Hindlimb muscle (tissue), 1 donor: ENCODE measurements at places on chromosomes 16 and 17.

GRCh38 chr17:42322382-42323267, 34.3 kb downstream of the STAT5A start:
- DNase-seq, result peak; percentile 91

- no peak for DNase-seq
Observed at GRCh38 chr17:77376795-77377709, 236.3 kb downstream of the SEC14L1 start.

DNA sequence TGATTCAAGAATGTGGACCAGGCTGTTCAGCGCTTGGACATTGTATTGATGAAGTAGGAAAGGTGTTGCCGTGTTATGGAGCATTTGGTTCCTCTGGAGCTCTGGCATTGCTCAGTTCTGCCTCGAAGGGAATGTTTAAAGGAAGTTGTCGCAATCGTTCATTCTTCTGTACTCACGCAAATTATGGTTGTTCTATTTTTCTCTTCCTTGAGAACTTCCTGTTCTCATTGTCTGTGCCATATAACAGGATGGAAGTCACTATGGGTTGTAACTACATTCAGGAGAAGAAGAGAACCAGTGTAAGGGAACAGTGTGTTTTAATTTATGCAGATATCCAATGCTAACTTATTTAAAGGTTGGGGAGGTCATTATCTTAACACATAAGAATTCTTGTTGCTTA, 13.0 kb downstream of the PCTP start:
- DNase-seq, result no peak

GRCh38 chr16:75116911-75117245, 298 bp upstream of the LDHD start:
- DNase-seq, result no peak

DNA sequence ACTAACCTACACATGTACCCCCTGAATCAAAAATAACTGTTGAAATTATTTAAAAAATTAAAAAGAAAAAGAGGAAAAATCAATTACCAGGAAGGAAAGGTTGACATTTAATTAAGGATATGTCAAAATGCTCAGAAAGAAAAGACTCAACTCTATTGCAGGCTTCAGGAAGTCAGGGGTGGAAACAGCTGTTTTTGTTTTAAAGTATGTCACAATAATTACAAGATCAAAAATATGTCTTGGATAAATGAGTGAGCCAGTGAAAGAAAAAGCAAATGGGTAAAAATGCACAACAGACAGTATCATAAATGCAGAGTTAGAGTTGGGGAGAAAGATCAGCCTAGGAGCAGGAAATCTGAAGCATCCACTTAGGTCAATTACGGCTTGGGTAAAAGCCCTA, 146.0 kb downstream of the CDH11 start:
- DNase-seq, result no peak

- DNase-seq, result peak; percentile 40
Observed at GRCh38 chr17:74779948-74780400, 3.8 kb upstream of the NAT9 start.

GRCh38 chr17:1197781-1198490, 18.2 kb upstream of the ABR start:
- peak; percentile 66 for DNase-seq

GRCh38 chr17:34579017-34579946, at the start of gene TMEM132E:
Gene TMEM132E (plus strand): TSS chr17:34579582. CDS start chr17:34581077, 1,495 bp downstream.
- peak; percentile 72 for DNase-seq

DNA sequence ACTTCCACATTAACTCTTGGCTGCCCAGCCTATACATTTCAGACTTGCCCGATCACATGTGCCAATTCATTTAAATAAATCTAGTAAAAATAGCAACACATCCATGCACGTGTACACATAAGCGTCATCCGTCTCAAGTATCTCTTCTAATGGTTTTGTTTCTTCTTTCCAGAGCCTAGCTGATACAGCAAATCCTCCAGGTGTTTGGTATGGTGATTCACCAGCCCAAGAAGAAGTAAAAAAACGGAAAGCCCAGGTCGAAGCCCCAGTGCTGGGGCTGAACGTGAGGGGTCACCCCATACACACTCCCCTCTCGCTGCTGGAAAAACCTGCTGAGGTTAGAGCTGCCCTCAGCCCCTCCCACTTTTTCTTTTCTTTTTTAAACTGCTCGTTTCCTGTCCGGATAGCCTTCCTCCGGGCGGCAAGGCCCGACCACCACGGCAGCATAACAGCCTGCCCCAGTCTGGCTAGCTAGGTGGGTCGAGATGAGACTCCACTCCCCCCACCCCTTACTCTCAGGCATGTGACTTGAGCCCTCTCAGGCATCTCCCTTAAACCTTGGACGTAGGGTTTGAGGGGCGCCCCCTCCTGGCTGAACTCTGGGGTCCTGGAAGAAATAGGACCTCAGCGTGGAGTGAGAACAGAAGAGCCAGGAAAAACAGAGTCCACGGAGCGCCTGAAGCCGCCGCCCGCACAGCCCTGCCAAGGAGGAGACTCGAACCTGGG, 13.9 kb upstream of the OR1F1 start:
- DNase-seq, result no peak

- no peak for DNase-seq
Observed at GRCh38 chr16:35746281-35746962, 2287.0 kb downstream of the TP53TG3F start.

DNA sequence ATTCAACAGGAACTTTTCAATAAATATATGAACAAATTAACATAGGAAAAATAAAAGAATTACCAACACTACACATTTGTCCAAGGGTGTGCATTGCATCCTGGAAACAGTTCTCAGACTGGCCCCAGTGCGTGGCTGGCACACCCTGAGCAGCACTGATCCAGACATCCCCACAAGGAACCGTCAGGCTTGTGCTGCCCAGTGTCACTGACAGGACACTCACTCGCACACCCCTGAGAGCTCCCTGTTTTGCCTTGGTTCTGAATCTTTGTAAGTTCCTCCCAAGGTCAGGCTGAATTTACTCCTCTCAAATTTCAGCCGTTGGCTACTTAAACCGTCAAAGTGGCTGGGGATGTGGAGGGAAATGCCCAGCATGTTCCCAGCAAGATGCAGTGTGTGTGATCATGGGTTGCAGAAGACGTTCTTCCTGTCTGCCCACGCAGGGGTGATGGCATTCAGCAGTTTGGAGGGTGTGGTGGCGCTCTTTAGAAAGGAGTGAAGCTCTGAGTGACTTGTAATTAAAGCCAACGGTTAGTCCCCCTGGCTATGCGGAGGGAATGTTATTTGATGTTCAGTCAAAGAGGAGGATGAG, 1.7 kb downstream of the MT2A start:
- DNase-seq, result no peak

DNA sequence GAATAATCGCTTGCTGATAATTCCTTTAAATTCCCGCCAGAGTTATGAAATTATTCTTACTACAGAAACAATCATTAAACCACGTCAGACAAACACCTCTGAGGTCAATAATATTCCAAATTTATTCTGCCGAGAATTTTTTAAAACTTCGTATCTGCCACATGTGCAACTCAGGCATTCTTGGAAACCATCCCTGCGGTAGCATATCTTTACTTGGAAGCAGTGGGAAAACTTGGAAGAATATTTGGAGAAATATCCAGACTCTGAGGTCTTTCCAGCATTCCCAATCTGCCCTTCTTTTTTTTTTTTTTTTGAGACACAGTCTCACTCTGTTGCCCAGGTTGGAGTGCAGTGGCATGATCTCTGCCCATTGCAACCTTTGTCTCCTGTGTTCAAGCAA, 2.0 kb upstream of the CCL11 start:
- DNase-seq, result no peak

- DNase-seq, result no peak
Observed at GRCh38 chr17:45940826-45941225, 46.5 kb downstream of the MAPT start.

- DNase-seq, result peak; percentile 63
Observed at GRCh38 chr17:63402431-63403212, 43.5 kb downstream of the CYB561 start.

GRCh38 chr16:55142405-55142804, 181.6 kb upstream of the IRX6 start:
- DNase-seq, result no peak

GRCh38 chr17:51685287-51685909, 425.1 kb downstream of the UTP18 start:
- peak; percentile 38 for DNase-seq

DNA sequence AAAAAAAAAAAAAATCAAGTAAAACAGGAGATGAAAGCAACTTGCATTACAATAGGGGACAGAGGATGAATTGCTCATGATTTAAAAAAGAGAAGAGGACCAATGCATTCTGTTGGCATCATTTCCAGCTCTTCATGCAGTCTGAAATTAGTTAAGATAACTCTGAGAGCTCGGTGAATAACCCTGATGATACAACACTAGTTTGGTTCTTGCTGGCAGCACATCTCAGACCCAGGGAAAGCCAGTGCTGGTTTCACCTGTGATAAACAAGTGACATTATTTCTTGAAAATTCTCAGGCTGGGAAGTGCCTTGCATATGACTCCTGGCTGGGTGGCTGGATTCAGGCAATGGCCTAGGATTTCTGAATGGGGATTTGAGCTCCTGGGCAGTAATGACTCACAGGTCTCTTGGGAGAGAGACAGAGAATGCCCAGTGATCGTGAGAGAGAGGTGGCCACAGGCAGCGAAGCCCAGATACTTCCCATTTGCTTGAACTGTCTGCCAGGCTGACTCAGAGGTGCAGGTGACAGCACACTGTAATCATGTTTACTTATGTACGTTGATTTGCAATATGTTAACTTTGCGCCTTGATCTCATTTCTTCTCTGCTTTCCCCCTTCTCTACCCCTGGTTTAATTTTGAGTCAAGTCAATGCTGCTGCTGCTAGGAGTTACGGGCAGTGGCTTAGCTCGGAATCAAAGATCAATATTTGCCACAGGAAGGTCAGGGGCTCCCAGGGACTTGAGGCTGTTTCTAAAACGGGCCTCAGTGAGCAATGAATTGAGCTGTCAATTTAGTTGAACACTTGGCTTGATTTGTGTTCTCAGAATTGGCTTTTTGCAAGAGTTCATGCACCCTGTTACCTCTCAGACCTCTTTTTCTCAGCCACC, 27.1 kb downstream of the ARSG start:
- no peak for DNase-seq

DNA sequence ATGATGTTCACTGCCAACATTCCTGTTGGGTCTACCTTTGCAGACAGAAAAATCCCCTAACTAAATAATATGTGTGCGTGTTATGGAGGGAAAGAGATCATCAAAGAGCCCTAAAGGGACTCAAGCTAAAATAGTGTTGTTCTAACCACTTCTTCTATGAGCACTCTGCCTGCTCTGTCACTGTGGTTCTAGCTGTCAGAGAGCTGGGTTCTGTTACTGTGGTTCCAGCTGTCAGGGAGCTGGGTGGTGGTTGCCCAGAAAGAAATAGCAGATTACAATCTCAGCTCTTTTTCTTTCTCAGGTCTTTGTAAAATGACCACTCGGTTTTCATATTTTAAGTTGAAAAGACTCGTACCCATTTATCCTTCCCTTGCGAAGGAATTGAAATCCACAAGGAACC, 176.3 kb downstream of the HS3ST3A1 start:
- DNase-seq, result no peak

DNA sequence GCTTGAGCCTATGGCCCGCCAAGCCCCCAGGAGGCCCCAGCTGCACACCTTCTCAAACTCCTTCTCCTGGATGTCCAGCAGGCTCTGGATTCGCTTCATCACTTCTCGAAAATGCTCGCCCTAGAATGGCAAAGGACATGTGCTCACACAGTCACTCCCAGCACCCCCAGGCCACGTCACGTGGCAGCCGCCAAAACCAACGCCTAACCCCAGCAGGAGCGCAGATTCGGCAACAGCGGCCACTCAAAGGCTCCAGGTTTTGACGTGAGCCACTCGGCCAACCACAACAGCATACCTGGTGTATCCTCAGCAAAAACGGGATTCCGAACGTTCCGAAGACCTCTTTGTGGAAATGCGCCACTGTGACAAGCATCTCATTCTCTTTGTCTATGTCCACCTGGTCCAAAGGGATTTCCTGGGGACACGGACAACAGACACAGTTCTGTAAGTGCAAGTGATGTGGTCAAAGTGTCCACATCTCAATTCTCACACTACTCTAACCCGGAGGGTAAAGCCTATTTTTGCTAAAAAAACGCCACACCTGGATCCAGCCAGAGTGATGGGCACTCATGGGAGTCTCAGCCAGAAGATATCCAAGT, 12.7 kb downstream of the LITAFD start:
- DNase-seq, result no peak

GRCh38 chr17:35743626-35744328, 9.3 kb downstream of the GAS2L2 start:
- no peak for DNase-seq

- DNase-seq, result no peak
Observed at GRCh38 chr17:74529243-74529642, 2.0 kb downstream of the CD300LB start.

GRCh38 chr17:28675980-28676379, 14.0 kb downstream of the SUPT6H start:
- DNase-seq, result no peak

DNA sequence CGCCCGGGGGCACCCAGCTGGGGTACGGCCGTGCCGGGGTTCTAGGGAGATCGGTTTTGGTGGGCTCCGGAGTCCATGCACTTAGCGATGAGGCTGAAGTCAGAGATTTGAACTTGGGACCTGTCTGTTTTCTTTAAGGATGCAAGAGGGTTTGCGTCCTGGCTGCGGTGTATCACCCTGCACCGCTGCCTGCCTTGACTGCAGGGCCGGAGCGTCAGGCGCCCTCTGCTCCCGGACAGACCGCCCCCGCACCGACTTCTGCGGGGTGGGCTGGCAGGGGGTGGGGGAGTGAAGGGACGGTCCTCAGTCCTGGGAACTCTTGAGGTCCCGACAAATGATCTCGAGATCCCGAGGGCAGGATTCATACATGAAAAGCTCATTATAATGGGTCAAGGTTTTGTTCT, 701 bp downstream of the PDP2 start:
- DNase-seq, result no peak

GRCh38 chr16:3059723-3060242, 5.7 kb upstream of the IL32 start:
- DNase-seq, result no peak

- no peak for DNase-seq
Observed at GRCh38 chr16:2061023-2061422, 13.2 kb downstream of the TSC2 start.

DNA sequence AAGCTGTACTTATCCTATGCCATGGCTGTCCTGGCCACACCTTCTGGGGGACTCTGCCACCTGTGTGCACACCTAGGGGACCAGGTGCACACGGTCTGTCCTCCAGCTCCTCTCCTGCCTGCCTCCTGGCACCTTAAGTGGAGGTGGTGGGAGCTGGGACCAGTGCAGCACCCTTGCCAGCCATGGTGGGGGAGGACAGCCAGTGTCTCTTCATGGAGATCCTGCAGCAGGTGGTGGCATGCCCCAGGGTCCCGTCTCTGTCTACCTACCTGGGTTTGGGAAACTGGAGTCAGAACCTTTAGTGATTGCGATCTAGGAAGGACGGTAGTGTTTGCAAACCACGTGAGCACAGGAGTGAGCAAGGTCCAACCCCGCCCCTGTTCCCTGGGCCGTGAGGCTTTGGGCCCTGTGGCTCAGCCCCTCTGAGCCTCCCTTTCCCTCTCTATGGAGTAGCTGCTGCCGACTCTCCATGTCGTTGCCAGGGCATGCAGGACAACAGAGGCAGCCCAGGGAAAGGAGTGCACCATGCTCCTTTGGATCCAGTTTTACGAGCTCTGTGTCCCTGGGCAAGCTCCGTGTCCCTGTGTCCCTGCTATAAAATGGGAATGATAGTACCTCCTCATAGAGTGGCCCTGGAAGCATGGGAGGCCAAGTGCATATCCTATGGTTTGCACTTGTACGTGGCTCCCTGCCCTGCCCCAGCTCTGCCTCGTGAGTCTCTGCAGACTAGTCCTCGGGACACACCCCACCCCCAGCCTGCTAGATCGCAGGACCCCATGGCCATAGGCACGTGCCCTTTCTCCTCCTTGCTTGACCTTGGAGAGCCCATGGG, 7.1 kb downstream of the ADGRG1 start:
- no peak for DNase-seq

GRCh38 chr16:83066011-83066410, 439.2 kb downstream of the CDH13 start:
- DNase-seq, result no peak
